Hindlimb muscle (tissue), 1 donor: ENCODE measurements at places on chromosomes 6 and 20.

GRCh38 chr6:116329156-116329555 lies 41.6 kb upstream of the DSE start:
- DNase-seq, result no peak

DNA sequence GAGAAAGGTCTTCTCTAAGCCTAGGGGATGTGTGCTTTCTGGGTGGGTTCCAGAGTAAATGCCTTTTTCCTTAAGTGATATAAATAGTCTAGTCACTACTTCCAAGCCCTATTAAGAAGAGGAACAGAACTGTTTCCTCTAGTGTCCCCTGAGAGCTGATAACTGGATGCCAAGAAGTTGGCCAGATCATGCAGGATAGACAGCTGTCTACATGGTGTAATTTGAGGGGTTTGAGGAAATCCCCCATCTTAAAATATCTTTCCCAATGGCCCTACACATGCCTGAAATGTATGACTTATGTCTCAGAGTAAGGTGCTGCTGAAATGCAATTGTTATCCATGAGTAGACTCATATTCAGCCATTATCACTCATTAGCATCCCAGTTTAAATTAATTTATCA lies 20.2 kb upstream of the PIM1 start:
- DNase-seq, result no peak

DNA sequence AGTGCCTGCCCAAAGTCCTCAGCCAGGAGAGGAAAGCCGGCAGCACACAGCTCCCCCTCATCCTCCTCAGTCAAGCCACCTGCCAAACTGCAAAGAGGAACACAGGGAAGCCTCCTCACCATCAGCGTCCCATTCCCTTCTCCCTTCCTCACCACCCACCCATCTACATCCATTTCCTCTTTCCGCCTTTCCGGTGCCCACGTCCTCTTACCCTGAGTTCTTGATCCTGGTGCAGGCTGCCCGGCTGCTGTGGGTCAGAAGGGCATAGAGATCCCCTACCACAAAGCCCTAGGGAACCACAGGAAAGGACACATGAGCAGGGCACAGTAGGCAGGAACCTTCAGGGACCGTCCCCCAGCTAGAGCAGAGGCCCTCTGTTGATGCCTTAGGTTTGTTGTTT lies 6.0 kb downstream of the GNMT start:
- no peak for DNase-seq

DNA sequence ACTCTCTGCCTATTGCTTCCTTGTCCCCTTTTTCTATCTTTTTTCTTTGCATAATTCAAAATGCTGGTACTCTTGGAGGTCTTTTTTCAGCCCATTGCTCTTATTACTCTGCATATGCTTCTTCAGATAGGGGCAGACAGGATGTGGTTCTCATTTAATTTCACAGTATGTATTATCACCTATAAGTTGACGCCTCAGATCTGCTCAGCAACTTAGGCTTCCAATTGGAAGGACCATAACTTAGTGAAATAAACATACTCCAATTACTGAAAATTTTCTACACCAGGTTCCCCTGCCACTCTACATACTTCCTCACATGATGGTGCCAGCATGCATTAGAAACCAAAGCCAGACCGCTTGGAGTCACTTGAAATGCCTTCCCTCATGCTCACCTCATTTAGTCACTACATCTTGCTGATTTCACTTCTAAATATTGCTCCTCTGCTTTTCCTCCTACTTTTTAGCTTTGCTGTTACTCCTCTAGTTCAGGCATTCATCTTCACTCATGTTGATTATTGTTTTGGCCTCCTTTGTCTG lies 34.5 kb upstream of the AHI1 start:
- DNase-seq, result no peak

DNA sequence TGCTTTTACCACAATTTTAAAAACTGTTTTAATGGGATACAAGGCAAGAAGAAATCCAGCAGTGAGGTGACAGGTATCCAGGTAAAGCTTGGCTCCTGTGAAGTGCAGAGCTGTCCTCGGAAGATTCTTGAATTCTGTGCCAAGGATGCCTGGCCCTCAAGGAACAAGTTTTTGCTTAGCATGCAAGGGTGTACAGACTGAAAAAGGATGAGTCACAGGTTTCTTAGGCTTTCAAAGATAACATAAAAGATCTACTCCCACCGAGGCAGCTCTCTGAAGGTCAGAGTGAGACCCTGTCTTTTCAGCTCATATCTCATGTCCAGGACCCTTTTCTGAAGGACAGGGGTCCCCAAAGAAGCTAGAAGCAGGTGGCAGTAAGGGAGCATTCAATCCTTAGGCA lies 83.3 kb downstream of the CHD6 start:
- no peak for DNase-seq

DNA sequence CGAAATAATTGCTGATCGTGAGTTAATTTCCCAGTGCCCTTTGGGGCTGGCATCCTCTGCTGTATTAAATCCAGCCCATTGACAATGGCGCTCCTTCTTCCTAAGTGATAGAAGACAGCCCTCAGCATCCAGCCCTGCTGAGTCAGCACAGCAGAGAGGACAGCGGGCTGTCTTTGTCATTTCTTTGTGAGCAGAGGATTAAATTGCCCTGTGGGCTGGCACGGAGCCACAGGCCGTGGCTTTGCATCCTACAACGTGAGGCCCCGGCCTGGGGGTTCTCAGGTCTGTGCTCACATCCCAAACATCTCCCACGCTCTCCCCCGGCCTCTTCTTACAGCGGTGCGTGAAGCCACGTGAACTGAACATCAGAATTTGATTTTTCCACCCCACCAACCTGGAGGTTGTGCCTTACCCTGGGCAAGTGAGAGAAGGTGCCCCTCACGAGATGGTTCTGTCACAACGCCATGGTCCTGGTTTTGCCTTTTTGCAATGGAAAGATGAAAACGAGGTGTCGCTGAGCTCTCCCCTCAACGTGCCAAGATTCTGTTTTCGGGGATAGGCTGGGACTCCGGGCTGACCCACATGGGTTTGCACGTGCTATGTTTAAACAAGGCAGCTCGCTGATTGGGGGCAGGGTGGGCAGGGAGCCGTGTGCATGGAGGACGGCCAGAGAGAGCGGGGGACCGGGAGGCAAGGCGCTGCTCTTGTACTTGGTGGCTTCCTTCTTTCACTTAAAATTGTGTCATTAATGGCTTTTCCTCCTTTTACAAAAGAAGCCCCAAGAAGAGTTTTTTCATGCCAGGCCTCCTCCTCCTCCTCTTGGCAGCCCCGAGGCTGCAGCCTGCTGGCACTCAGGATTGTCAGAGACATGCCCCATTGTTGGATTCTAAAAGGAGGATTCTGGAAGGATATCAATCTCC lies 19.5 kb downstream of the CDH4 start:
- DNase-seq, result no peak

- no peak for DNase-seq
Observed at GRCh38 chr20:38170219-38170825, 5.3 kb upstream of the TGM2 start.

GRCh38 chr6:14747881-14748520 lies 497.9 kb upstream of the JARID2 start:
- DNase-seq, result no peak

DNA sequence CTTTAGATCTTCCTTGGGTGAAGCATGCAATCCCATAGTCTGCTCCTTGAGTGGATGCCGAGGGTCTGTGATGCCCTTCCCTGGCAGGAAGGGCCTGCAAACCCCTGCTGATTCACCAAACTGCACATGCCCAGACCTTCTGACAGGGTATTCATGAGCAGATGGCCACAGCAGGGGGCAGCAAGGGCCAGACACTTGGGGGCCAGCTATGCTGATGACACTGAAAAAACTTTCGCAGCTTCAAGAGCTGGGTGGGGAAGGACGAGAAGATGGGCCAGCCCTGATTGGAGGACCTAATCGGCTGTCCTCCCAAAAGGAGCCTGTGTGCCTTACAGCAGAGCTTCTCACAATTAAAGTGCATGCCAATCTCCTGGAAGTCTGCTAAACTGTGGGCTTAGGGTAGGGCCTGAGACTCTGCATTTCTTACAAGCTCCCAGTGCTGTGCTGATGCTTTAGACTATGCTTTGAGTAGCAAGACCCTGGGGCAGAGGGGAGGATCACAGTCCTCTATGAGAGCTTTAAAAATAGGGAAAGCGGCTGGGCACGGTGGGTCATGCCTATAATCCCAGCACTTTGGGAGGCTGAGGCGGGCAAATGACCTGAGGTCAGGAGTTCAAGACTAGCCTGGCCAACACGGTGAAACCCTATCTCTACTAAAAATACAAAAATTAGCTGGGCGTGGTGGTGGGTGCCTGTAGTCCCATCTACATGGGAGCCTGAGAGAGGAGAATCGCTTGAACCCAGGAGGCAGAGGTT lies 15.2 kb upstream of the GDAP1L1 start:
- no peak for DNase-seq

GRCh38 chr6:18368277-18369105 lies 18.7 kb upstream of the RNF144B start:
- no peak for DNase-seq

DNA sequence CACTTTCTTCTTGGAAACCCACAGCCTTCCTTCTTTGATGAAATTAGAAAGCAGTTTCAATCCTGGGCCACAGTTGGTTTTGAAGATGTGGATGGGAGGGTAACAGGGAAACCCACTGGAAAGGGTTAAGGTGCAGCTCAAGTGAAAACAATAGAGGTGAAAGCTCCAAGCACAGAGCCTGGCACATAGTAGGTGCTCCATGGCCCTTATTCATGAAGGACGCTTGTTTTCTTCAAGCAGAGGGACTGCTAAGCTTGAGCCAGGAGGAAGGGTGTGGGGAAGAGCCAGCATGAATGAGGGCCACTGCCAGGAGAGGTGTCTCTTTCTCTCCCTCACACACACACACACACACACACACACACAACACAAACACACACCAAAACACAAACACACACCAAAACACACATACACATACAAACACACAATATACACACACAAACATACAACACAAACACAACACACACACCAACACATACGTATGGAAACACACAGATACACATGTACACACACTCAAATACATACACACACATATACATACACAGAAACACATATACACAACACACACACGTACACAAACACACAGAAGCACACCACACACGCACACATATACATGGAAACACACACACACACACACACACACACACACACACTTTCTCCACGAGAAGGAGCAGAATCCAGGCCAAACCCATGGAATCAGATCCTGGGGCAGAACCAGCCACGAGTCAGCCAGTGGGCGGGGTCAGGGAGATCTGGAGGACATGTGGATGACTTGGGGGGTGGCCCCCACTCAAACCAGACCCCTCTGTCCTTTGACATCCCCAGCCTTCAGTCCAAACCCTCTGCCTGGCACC lies 23.7 kb upstream of the RBPJL start:
- no peak for DNase-seq

GRCh38 chr6:73969971-73970970 lies 274.3 kb downstream of the CD109 start:
- peak; percentile 78 for DNase-seq

DNA sequence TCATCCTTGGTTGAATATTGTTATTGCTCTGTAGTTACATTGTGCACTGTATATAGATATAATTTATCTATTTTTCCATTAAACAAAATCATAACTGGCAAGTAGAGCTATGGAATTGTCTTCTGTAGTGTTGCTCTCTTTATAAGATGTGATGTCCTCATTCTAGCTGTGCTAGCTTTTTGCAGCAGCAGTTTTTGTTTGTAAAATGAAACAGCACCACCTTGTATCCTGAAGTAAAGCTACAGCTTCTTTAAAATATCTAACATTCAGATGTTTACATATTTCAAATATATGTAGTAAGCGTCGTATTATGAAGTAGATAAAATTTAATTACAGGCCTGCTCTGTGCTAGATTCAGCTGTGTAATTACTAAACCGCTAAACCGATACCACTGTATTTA lies 328.8 kb upstream of the MANEA start:
- peak; percentile 9 for DNase-seq

- DNase-seq, result no peak
Observed at GRCh38 chr20:22801528-22801927, 217.2 kb upstream of the FOXA2 start.

- DNase-seq, result peak; percentile 58
Observed at GRCh38 chr6:122995921-122996793, at the start of gene CLVS2. Gene CLVS2, plus strand, starts transcription at chr6:122996235. Its CDS starts 1,543 bp downstream, at chr6:122997778.

GRCh38 chr6:158185729-158186456 lies 17.7 kb downstream of the GTF2H5 start:
- DNase-seq, result no peak
